Hematopoietic multipotent progenitor cell treated with erythropoietin and hydrocortisone succinate and interleukin-3 and kit ligand, for 4 days (in vitro differentiated cells): ENCODE measurements at places on chromosomes 6 and 20.

DNA sequence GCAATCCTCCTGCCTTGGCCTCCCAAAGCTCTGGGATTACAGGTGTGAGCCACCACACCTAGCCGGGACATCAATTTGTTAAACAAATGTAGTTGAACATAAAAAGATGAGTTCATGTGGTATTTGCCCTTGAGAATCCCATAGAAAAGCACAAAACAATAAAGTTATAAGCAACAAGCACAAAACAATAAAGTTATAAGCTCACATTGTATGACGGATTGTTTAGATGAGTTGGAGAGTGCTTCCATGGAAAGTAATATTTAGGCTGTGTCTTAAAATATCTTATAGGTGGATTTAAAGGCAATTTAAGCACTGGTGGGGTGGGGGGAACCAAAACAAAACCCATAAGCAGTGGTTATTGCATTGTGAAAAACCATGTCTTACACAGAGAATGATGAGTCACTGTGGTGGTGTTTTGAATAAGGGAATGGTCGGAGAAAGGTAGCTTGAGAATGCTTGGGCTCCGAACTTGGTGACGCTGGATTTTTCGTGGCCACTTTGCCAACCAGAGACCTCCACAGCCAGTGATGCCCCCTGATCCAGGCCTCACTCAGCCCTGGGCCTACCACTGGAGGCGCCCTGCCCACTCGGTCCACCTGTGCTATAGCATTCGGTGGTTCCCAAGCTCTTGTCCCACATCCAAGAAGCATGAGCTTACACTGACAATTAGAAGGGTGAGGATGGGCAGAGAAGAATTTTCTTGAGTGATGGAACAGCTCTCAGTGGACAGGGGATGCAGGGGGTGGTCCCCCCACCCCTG, 256.0 kb downstream of the CDKAL1 start:
- DNase-seq = peak; percentile 34

GRCh38 chr6:4446982-4447381, 311.6 kb upstream of the ECI2 start:
- no peak for DNase-seq

- peak; percentile 86 for DNase-seq
Measured at GRCh38 chr6:56890683-56891429, 64.1 kb upstream of the BEND6 start.

GRCh38 chr6:90495216-90495817, 91.6 kb downstream of the MAP3K7 start:
- no peak for DNase-seq

- DNase-seq = no peak
Measured at GRCh38 chr6:26468829-26469228, 11.1 kb downstream of the BTN2A1 start.

- no peak for DNase-seq
Measured at GRCh38 chr6:88163616-88164015, 2.5 kb downstream of the CNR1 start.

- DNase-seq = no peak
Measured at GRCh38 chr6:80425089-80425823, 318.8 kb downstream of the BCKDHB start.

DNA sequence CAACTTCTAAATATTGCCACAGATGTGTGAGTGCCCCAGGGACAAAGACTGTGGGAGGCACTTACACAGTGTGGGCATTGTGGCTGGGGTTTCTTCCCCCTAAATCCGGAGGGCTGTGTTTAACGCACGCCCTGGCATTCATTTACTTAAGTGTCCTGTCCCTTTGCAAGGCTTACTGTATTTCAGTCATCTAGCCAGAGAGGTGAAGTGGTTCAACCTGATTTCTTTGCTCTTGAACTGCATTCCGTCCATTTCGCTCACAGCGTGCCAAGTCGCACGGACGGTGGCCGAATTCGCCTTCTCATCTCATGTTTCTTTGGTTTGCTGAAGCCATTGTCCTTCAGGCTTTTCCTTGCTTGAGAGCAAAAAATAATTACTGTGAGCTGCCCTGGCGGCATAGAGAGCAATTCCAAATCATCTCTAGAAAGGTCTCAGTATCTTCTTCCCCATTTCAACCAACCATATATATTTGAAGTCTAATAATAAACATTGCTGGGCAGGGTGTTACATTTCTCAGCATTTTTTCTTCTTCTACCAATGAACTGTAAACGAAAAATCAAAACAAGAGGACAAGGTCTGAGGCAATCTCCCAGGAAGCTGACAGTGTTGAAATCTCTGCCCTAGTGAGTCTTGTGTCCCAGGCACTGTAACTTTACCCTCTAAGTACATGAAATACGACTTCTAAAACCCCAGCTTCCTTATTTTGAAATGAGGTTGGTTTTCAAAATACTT, 16.9 kb downstream of the SYTL3 start:
- DNase-seq = peak; percentile 88

GRCh38 chr6:114260810-114261209, 82.0 kb downstream of the HS3ST5 start:
- DNase-seq = no peak

DNA sequence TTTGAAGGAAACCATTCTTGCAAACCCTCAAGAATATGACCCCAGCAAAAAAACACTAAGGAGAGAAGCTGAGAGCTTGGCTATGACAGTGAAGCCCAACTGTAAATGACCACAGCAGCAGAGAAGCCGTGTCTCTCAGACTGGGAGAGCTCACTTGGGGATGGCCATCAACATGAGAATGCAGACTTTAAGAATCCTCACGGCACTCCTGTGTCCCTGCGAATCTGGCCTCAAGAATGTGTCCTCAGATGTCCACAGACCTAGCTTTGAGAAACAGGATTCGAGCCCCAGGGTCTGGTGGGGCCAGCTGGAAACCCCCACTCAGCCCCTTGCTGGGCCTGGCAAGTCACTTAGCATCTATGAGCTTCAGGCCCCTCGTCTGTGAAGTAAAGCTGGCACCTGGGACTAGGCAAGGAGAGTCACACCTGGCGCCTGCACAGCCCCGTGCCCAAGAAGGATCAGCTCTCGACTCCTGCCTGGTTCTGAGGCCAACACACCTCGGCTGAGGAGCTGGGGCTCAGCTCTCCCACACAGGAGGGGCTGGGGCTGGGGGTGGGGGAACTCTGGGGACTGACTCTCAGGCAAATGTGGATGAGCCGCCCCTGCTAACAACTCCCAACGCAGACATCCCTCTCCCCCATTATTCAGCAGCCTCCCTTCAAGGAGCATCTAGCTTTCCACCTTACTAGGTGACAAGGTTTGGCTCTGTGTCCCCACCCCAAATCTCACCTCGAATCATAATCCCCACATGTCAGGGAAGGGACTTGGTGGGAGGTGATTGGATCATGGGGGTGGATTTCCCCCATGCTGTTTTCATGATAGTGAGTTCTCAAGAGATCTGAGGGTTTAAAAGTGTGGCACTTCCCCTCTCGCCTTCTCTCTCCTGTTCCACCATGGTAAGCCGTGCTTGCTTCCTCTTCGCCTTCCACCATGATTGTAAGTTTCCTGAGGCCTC, 97.7 kb downstream of the GRM4 start:
- DNase-seq = no peak

GRCh38 chr20:36895036-36895435, 19.1 kb downstream of the TLDC2 start:
- no peak for DNase-seq

DNA sequence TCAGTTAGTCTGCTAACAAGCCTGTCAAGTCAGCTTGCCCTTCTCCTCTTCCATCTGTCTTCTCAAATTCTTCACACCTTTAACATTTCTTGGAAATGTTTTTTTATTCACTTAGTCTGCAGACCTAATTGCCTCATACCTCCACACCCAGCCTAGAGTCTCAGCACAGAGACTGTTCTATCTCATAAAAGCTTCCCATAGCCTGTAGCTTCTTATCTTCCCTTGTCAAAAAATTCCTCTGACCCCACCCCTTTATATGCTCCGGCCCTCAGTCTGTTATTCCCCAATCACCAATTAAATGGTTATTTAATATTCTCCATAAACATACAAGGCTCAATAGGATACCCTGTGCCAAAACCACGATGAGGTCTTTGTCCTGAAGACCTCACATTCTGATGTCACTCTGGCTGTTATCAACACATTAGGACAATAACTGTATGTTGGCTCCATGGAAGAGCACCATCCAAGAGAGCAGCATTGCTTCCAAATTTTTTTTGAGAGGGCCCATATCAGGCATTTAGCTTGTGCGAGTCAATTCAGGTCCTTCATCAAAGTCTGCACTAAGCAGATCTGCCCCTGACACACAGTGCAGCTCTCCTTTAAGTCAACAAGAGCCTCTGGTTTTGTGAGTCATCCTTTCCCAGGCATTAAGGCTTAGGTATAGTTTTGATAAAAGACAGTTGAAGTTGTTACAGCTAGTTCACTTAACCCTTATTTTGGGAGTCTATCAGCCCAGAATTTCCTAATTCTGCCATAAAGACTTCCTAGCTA, 83.2 kb upstream of the TBX18 start:
- DNase-seq = no peak

DNA sequence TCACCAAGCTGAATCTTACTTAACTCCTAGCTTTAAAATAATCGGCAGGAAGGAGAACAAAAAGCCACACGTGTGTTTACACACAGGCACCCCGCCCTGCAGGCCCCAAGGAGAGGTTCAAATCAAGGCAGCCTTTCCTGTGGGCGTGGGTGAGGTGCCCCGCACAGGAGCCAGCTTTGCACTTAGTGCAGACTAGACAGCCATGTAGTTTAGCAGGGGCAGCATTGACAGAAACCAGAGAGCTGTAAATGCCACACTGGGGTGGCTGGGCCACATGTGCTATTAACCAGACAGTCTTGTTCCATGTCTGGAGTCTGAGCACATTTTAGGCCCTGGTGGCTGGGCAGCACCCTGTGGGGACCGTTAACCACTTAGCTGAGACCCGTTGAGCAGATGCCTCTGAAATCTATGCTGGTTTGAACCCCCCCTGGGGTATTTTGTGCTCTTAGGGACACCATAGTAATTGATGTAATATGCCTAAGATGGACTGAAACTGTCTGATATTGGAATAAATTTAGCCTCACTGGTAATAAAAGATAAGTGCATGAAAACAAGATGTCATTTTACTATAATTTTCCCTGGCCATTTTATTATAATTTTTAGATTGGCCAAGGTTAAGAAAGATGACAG, 106.4 kb upstream of the KCNG1 start:
- no peak for DNase-seq

- no peak for DNase-seq
Measured at GRCh38 chr6:37793067-37793466, 26.5 kb upstream of the ZFAND3 start.

DNA sequence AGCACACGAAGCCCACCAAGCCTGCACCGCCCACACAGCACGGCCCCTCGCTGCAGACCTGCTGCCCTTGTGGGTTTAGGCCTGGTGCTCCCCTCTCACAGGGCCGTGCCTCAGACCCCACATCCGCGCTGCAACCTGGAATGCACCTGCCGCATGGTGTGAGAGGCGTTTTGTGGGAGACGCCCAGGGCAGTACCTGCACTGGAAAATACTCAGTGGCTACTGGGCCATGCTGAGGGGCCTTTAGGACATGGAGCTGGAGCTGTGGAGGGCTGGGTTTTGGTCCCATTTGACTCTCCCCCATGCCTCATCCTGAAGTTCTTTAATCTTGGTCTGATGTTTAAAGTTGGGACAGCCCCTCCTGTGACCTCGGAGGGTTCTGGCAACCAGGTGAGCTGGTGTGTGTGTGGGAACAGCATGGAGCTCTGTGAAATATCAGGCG, 116.3 kb downstream of the ERMARD start:
- no peak for DNase-seq

- no peak for DNase-seq
Measured at GRCh38 chr6:63246581-63246980, 35.3 kb downstream of the FKBP1C start.

- DNase-seq = peak; percentile 95
Measured at GRCh38 chr6:3001773-3002293, 2.1 kb downstream of the NQO2 start.

DNA sequence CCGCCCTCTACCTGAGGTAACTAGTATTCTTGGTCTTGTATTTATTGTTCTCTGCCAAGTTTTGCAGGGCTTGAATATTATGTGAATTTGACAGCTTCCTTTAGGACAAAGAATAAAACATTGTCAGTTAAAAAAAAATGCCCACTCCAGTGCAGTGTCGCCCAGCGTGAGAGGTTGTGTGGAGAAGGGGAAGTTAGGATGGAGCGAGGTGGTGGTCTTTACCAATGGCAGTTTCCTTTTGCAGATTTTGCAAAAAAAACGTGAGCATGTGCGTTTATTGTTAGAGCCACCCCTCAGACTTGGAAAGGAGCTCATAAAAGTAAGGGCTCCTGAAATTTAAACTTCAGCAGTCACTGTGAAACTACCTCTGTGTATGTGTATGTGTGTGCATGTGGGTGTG, 28.3 kb downstream of the UST start:
- DNase-seq = peak; percentile 30

DNA sequence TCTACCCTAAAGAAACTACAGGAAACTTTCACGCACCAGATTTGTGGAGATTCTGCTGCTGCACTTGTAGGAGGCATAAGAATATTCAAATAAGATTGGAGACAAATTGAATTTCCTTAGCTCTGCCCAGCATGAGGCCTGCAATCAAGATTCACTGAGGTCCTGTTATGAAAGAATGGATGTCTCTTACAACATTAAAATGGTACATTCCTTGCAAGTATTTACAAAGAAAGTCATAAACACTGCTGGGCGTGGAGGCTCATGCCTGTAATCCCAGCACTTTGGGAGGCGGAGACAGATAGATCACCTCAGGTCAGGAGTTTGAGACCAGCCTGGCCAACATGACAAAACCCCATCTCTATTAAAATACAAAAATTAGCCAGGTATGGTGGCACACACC, 74.0 kb upstream of the MAP3K4 start:
- DNase-seq = no peak

DNA sequence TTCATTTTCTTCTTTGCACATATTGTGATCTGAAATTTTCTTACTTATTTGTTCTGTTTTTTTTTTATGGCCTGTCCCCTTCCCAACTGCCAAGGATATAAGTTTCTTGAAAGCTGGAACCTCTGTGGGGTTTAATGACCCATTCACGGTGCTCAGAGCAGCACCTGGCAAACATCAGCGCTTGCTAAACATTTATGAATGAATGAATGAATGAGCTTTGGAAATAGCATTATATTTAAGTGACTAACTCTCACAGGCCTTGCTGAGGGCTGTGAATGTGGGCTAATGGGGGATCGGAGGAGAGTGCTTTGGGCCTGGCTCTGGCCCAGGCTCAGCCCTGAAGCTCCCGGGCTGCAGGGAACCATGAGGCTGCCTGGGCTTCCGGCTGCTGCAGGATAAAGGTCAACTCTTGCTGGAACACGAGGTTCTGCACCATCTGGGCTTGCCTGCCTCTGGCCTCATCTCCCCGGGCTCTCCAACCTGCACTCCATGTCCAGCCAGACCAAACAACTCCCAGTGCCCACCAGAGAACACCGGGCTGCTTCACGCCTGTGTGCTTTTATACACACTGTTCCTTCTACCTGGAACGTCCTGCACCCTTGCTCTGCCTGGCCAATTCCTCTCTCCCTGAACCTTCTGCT, 14.6 kb upstream of the ARMC12 start:
- no peak for DNase-seq
